ENCODE measurements at places on chromosomes 11 and 22.

DNA sequence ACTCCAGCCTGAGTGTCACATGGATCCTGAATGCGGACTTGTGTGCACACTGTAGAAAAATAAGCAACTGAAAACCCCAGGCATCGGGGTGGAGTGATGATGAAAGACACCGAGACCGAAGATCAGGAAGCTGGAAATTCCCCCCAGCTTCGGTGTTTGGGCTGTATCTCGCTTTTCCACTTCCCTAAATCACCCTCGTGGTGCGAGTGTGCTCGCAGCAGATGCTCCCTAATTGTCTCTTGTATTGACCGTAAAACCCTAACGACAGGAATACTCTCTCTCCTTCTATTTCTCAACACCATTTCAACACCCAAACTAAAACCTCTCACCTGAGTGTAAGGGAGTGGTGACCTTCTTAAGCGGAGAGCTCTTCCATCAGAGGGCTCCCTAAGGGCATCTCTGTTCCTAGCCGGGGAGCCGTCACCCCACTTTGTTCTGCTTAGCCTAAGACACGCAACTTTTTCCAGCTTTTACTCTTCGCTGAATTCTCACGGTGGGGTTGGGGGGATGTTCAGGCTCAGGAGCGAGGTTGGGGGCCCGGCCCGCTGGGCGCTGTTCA is 635 bp upstream of the GRK3 start:
- DNase-seq: no peak

- DNase-seq: no peak
These were observed 98.2 kb upstream of the CHORDC1 start for GRCh38 chr11:90321018-90321417.

GRCh38 chr11:91133361-91133760 is 910.5 kb upstream of the CHORDC1 start:
- DNase-seq: no peak

DNA sequence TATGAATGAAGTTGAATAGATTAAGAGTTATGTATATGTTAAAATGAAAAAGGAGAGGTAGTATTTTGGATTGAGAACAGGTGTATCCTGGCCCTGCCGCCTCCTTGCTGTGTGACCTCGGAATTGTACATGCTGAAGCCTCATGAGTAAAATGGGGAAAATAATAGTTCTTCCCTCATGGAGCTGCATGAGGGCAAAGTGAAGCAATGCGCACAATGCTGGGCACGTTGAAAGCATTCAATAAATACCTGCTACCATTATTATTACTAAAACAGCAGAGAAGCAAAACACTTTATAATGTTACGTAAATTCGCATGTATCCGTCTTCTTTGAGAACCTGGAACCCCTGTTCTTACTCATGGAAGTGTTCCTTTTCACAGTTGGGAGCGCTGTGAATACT is 5.7 kb downstream of the AMOTL1 start:
- no peak for DNase-seq

DNA sequence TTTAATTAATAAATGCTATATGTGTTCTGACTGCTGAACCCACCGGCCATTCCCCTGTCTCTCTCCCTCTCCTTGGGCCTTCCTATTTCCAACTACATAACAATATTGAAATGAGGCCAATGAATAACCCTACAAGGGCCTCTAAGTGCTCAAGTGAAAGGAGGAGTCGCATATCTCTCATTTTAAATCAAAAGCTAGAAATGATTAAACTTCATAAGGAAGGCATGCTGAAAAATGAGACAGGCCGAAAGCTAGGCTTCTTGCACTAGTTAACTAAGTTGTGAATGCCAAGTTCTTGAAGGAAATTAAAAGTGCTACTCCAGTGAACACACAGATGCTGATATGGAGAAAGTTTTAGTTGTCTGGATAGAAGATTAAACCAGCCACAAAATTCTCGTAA is 109.2 kb downstream of the TSPAN18 start:
- DNase-seq: no peak

DNA sequence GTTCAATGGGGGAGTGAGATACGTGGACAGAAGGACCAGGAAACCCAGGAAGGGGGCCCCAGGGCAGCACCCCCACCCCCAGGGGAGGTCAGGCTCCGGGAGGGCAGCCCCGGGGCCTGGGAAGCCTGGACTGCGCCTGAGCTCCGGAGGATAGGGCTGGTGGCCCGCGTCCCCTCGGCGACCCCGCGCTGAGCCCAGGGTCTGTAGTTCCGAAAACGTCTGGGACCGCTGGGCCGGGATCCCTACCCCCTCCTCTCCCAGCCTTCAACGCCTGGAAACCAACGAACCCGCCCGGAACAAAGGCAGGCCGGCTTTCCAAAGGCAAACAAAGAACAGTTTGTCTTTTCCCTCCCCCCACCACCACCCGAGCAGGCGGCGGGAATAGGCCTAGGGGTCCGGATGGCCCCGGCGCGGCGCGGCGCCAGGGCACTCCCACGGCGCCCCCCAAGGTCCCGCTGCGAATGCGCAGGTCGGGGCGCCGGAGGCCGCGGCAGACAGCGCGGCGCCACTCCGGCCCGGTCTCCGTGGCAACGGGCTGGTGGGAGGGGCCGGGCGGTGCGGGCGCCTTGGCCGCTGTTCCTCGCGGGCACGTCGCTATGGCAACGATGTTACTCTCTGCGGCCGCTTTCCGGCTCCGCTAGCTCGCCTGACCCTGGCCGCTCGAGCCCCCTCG is 58.5 kb downstream of the IGLL1 start:
- DNase-seq: peak; percentile 19

- no peak for DNase-seq
These were observed 66.2 kb upstream of the NECTIN1 start for GRCh38 chr11:119795231-119795630.

- DNase-seq: no peak
These were observed 21.0 kb upstream of the TOLLIP start for GRCh38 chr11:1330473-1330872.

GRCh38 chr11:61335355-61335710 is 2.3 kb downstream of the TKFC start:
- DNase-seq: no peak

- no peak for DNase-seq
These were observed 34.6 kb downstream of the EHF start for GRCh38 chr11:34655335-34656008.

- no peak for DNase-seq
These were observed 7.0 kb upstream of the MPPED1 start for GRCh38 chr22:43404673-43405385.

DNA sequence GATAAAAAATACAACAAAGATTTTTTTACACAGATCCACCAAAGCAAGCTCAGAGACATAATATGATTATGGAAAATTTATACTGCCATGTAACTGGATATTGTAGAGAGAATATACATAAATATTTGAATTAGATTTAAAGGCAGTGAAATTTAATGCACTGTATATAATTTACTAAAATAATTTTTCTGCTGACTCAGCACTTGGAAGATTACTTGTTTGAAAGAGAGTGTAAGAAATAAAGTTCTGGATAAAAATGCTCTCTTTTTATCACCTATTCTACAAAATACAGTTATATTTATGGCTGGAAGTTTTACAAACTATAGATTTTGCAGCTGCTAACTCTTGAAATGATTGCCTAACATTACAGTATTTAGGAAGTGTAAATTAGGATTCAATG is 628.3 kb upstream of the CHORDC1 start:
- no peak for DNase-seq

GRCh38 chr11:108871152-108871551 is 206.3 kb downstream of the DDX10 start:
- DNase-seq: no peak

GRCh38 chr11:69122630-69123431 is 32.9 kb upstream of the SMIM38 start:
- peak; percentile 67 for DNase-seq

GRCh38 chr11:105244160-105244825 is 104.7 kb upstream of the CARD18 start:
- DNase-seq: no peak

GRCh38 chr11:134224710-134225664 is 516 bp downstream of the VPS26B start:
- peak; percentile 27 for DNase-seq

GRCh38 chr22:26548984-26549383 is 36.7 kb upstream of the TFIP11 start:
- no peak for DNase-seq

- DNase-seq: no peak
These were observed 20.3 kb downstream of the SBF2 start for GRCh38 chr11:10273738-10274137.

- DNase-seq: no peak
These were observed 136.0 kb upstream of the SORL1-AS1 start for GRCh38 chr11:121588747-121589146.

DNA sequence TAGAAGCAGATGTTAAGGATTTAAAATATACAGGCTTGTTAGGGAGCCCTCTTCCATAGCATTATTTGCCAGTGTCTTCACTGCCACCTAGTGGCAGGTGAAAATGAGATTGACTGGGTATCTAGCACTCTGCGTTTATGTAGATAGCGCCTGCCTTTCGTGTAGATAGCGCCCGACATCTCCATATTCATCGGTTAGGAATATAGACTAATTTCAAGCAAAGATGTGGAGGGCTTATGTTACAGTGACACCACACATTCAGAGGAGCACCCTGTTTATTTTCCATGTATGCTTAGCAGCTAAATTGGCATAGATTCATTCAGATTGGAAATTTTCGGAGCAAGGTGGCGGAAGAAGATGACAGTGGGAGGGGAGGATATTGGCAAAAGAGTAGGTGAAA is 72.0 kb downstream of the SLC5A12 start:
- no peak for DNase-seq

- DNase-seq: no peak
These were observed 272.2 kb downstream of the TENM4 start for GRCh38 chr11:79168530-79169110.

DNA sequence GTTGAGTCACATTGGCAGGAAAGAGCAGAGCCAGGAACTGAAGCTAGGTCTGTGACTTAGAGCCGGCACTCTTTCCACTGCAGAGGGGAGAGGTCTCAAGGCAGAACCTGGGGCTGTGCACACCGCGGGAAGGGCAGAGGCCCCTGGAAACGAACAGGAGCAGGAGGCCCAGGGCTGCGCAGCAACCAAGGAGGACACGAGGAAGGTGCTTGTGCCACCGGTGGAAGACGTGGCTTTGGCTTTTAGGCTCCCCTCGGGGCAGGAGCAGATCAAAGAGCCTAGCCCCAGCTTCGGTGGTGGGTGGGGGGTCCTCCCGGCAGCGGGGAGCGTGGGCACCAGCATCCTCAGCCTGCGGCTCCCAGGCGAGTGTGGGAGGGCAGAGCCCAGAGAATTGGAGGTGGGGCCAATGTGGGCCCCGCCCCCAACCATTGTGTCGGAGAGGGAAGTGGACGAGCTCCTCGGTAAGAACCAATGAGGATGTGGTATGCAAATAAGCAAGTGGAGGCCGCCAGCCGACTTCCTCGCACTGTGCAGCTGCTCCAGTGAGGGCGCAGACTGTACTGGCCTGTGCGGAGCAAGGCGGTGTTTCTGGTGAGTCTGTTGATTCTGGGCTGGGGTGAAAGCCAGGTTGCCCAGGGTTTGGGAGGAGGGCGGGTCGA is at the start of gene CCDC116:
TSS of gene CCDC116 (plus strand) at position 524 of the 659 bp plus-strand sequence. CDS start 422 bp downstream, outside the sequence.
- peak; percentile 41 for DNase-seq

GRCh38 chr11:129041611-129042018 is 98.9 kb upstream of the TP53AIP1 start:
- no peak for DNase-seq

DNA sequence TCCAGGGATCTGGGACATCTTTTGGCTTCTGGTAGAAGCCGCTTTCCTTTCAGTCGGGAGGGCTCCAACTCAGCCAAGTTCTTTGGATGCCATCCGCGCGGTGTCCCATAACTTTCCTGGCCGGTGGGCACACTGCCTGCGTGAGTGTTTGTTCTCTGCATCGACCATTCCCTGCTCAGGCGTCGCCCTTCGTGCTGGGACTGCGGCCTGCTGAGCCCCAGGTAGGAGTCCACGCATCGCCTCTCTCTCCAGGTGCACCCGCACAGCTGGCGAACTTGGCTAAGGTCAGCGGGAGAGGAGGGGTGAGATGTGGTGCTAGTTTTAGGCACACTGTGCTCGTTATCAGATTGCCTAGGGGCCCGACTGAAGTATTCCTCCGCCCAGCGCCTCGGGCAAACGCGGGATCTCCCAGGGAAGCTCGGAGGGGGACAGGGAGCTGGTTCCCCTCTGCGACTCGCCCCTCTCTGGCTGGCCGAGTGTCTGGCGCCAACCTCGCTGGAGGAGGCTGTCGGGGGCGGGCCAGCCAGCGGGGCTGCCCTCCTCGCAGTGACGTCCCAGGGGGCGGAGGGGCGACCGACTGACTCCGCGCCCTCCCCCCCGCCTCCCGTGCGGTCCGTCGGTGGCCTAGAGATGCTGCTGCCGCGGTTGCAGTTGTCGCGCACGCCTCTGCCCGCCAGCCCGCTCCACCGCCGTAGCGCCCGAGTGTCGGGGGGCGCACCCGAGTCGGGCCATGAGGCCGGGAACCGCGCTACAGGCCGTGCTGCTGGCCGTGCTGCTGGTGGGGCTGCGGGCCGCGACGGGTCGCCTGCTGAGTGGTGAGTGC is at the start of gene LAYN:
TSS of gene LAYN (plus strand) at position 607 of the 823 bp plus-strand sequence. CDS start at position 731, 124 bp downstream.
- no peak for DNase-seq

- DNase-seq: no peak
These were observed 62.7 kb downstream of the MCM5 start for GRCh38 chr22:35462498-35463230.

- DNase-seq: no peak
These were observed 103.6 kb downstream of the TTC17 start for GRCh38 chr11:43462359-43462758.

DNA sequence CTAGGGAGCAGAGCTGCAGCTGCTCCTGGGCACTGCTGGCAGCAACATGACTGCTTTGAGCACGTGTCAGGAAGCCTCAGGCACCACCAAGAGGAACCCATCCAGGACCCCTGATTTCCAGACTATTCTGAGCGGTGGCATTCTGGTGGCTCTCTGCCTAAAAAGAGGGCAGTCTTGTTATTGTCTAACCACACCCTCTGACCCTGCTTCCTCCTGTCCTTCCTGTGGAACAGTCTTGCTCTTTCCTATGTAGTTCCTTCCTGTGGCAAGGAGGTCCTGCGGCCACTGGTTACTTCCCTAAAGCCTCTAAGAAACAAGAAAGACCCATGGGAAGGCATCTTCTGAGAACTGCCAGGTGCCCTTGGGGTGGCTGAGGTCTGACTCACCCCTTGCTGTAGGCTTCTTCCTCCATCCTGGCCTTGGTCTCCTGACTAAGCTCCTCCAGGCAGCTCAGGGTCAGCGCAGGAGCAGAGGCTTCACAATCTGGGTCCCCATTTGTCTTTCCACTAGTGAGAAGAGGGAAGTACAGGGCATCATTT is 13.1 kb upstream of the LYVE1 start:
- DNase-seq: no peak

DNA sequence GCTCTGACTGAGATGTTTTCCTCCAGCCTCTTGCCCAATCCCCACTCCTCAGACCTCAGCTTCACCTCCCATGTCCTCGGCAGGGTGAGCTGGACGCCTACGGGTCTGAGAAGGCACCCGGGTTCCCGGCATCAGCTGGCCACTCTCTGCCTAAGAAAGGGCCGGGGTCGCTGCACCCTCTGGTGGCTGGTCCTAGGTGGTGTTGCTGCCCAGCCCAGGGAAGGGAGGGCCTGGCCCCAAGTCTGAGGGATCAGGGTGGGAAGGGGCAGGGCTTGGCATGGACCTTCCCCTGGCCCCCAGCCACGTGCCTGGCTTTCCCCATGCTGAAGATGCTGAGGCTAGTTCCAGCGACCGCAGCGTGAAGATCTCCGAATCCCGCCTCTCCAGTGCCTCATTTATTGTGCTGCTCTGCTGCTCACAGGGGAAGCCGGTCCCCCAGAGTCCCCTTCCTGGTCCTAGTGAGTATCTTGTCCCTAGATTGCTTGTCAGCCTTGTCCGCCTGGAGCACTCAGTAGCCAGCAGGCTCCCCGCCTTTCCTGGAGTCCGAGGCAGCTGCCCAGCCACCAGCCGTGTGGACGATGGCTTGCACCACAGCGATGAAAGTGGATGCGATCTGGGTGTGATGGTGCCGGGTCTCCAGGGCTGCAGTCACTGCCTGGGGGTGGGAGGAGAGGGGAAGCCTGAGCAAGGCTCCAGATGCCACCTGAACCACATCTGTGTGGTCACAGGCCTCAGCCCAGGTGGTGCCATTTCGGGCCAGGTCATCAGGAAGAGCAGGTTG is 2.9 kb upstream of the GGT5 start:
- peak; percentile 9 for DNase-seq

Data from stimulated activated CD8-positive, alpha-beta memory T cell treated with anti-CD3 and anti-CD28 coated beads, Interleukin-4, amount 100 ng/mL, for 4 hours (primary cell).